A172 (cell line): ENCODE measurements at places on chromosomes 3 and 15. TPM values are rescaled to one million over a fixed set of nuclear protein-coding genes. Genes with fewer than 3 reads are reported as not detected.

- no peak for DNase-seq
Observed at GRCh38 chr15:101087172-101087769, 164.6 kb downstream of the CHSY1 start.

GRCh38 chr15:43977072-43977884, 150.5 kb downstream of the WDR76 start:
- DNase-seq = no peak

DNA sequence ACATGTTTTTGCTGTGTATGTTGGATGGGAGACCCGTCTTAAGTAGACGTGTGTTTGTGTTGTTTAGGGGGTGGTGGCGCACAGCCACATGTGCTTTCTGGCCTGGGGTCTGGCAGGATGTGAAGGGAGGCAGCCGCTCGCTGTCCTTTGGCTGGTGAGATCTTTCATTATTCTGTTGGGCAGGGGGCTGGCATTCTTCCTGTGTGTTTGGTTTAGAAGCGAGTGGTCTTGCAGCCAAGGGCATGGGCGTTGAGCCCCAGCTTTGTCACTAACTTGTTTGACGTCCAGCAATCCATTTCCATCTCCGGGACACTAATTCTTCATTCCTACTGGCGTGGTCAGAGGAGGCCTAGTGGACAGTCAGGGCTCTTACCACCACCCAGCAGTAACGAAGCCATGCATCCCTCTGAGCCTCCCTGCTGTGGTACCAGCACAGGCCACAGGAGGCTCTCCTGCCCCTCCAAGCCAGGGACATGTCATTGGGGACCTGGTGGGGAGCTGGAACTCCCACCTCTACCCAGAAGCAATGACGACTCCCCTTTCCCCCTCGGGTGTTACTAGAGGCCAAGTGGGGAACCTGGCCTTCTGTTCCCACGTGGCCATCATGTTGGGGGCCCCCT, 10.7 kb downstream of the THSD4 start:
- DNase-seq = no peak

DNA sequence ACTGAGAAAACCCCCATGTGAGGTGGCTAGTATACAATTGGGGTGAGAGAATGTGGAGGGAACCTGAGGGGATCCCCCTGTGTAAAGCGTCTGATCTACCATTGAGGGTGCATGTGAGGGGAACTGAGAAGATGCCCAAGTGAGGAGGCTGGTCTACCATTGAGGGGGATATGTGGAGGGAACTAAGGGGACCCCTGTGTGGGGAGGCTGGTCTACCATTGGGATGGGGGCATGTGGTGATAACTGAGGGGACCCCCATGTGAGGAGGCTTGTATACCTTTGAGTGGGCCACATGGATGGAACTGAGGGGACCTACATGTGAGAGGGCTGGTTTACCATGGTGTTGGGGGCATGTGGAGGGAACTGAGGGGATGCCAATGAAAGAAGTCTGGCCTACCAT, 160.8 kb downstream of the FBLN2 start:
- DNase-seq = no peak

- peak; percentile 93 for DNase-seq
Observed at GRCh38 chr3:64084640-64085039, 61.3 kb upstream of the PSMD6 start.

- no peak for DNase-seq
Observed at GRCh38 chr3:148102156-148102555, 595.5 kb upstream of the AGTR1 start.

DNA sequence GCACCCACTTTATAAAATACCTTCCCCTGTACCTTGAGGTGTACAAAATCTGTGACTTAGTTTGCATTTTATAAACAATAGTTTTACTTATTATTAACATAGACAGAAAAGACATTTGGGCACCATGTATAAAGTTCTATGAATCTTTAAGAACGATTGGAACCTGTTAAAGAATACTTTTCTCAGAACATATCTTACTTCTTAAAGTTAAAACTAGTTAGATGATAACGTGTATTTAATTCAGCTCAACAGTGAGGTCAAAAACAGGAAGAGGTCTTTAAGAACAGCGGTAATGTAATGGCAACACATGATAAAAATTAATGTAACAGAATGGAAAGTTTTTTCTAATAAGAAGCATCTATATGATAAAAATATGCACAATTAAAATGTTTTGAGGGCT, 25.0 kb downstream of the CPOX start:
- no peak for DNase-seq

DNA sequence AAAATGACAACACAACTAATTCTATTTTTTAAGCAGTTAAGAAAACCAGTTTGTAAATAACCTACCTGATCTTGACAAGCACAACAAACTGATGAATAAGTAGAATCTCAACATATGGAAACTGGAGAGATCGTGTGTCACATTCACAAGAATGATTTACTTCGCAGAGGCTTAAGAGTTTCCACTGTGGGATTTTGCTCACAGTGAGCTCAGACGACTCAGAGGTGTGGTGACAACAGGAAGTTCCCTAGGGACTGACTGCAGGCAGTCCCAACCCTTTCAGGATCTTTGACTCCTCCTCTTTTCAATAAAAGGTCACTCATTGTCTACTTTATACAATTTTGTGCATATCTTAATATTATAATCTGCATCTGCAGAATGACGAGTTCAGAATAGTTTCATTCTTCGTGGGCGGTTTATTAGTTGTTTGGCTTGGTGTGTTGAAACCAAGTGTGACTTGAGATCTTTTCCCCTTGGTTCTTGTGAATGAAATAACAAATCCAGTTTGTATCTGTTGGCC, at the start of gene LIPH:
Gene LIPH (minus strand): TSS at position 231 of the 520 bp plus-strand sequence. CDS start 117 bp downstream, at position 114.
- DNase-seq = peak; percentile 79

- DNase-seq = peak; percentile 35
Observed at GRCh38 chr3:101072300-101072699, 79.1 kb upstream of the ABI3BP start.

DNA sequence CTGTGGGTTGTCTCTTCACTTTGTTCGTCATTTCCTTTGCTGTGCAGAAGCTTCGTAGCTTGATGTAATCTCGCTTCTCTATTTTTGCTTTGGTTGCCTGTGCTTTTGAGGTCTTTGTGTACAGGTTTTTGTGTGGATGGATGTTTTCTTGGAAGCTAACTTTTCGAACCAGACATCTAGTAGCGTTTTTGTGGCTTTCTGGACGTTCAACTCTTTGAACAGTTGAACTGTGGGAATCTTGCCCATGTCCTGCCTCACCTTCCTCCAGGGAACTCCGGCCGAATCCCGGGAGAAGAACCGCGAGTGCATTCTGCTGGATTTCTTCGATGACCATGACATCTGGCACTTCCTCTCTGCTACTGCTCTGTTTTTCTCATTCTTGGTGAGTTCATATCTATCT, 70.6 kb downstream of the USF3 start:
- DNase-seq = no peak

GRCh38 chr15:94008104-94009074, 223.0 kb upstream of the MCTP2 start:
- no peak for DNase-seq

GRCh38 chr3:157134620-157135191, 25.2 kb downstream of the CCNL1 start:
- no peak for DNase-seq

- peak; percentile 26 for DNase-seq
Observed at GRCh38 chr3:152183473-152183872, 85.3 kb upstream of the MBNL1 start.

DNA sequence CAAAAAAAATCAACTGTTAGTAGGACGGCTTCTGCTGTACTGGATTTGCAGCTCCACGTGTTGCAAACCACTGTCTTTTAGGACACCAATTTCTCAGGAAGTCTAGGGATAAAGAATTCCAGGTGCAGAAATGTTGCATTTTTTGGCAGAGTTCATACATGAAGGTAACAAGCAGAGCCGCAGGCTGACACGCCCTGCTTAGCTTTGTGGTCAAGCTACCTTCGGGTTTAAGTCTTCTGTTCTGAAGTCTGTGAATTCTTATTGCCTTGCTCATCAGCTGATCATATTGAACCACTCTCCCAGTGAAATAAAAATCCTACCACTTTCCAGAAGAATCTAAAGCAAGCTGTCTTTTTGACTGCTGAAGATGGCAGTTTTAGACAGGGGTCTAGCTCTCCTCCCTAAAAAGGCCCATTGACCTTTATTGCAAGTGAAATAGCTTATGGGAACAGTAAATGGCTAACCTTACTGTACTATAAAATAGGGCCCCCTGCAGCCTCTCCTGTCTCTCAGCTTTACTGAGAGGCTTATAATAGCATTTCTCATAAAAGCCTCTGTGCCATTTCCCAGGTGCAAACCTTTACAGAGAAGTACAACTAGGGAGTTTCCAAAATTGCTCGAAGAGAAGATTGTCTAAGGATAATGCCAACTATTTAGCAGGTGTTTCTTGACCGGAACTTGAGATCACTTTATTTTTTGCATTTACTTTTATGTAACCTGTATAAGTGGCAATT, 262.2 kb upstream of the IL12A start:
- peak; percentile 60 for DNase-seq

- DNase-seq = no peak
Observed at GRCh38 chr15:62085740-62086139, 19.0 kb downstream of the C2CD4A start.

DNA sequence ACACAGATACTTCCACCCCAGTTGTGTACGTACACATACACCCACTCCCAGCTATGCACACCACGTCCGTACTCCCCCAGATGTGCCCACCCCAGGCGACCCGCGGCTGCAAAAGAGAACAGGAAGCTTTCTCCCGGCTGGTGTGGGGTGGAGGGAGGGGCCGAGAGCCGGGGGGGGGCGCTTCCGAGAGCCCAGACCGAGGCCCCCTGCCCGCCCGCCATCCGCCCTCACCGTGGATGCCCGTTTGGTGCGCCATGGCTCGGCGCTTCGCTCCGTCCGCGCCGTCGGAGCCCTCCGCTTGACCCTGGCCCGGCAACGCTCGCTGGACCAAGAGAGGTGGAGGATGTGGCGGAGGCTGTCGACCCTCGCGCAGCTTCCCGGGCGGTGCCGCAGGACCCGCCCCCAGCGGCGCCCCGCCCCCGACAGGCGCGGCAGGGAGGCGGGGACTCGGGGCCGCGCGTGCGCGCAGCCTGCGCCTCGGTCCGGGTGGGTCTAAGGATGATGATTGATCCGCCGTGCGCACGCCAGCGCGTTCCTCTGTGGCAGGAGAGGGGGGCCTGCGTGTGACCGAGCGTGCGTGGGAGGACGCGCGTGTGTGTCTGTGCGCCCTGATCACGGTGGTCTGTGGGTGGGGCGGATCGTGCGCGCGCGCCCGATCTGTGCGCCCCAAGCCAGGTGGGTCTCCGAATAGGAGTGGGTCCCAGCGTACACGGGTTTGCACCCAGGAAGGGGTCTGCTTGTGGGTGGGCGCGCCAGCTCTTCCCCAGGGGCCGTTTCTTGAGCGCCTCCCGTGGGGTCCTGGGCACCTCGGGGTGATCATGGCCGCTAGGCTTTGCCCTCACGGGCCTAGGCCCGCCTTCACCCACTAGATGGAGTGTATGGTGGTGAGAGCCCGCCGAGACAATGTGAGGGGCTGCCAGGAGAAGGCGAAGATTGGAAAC, at the start of gene TWF2:
Gene TWF2 (minus strand): TSS at position 398 of the 941 bp plus-strand sequence. CDS start 142 bp downstream, at position 256.
- DNase-seq = no peak

Gene PRSS50
- total RNA-seq = not detected in 2 replicates

Gene NIPA2
- total RNA-seq = 96.1 and 118 TPM in 2 replicates

Gene PLIN1
- total RNA-seq = not detected in 2 replicates
